ENCODE measurements at places on chromosomes 4 and X.

DNA sequence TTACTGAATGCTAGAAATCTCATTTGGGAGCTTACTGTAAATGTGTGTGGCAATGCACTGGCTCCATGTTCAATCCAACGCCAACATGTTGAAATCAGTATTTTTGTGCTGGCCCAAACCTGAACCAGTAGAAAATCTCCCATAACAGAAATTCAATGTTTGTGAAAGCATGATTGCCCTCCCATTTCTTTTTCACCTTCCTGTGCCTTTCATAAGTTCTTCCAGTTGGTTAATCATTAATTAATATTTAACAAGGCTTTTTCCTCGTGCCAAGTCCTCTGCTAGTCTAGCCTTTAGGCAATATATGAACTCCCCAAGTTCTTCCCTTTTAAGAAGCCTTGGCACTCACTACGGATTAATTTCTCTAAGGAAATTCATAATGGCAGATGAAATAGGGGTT lies 1.3 kb upstream of the PLS3 start:
- DNase-seq = no peak

DNA sequence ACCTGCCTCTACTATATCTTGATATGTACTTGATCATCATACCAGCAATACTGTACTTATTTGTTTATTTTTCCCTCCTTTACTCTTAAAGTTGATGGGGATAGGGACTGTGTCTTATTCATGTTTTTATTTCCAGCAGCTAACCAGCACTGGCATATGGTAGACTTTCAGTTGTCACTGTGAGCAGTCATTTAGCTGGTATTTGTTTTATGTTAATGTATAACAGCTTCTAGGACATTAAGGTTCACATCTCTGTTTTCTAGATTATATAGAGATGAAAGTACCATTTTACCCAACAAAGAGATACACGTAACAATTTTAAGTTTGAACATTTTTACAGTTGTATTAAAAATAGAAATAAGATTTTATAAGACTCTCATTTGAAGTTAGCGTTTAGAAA lies 17.9 kb downstream of the METTL14 start:
- DNase-seq = no peak

DNA sequence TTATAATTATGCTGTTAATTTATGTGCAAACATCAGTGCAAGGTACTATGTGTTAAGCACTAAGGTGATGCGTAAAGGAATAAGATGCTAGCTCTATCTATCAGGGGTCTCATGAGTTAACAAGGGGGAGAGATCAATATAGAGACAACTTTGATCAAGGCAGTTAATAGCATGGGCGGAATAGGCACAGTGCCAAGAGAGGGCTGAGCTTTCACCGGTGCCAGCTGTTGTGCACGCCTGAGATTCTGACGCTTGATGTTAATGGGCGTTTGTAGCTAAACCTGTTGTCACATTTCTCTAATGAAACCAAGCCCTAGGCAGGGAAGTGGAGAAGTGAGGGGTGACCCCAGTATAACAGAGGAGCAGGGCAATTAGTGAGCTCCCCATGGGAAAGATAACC lies 86.0 kb upstream of the NMU start:
- DNase-seq = no peak

DNA sequence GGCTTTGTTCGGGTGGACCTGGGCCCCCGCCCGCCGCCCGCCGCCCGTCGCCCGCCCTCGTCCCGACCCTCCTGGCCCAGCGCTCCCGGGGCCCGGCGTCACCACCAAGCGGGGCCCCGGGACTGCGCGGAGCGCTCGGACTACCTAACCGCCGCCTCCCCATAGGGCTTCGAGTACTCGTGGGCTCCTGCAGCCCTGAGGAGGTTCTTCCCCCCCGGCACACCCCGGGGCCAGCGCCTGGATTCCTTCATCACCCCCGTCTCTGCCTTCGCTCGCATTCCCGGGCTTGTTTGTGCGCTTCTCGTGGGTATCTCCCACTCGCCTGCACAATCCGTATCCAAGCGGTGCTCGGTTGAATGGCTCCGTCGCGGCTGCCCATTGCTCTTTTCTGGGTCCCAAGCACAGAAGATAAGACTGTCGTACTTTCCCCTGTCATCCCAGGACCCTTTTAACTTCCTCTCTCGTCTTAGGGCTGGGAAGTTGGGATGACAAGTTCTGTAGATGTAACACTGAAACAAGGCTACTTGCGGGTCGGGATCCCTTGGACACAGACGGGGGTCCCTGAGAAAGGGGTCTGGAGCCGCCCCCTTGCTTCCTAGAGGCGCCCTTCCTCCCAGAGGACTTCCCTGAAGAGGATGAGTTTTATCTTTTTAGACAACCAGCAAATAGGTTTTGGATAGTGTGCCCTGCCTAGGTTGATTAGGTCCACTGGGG lies 565 bp downstream of the MOB1B start:
- no peak for DNase-seq

DNA sequence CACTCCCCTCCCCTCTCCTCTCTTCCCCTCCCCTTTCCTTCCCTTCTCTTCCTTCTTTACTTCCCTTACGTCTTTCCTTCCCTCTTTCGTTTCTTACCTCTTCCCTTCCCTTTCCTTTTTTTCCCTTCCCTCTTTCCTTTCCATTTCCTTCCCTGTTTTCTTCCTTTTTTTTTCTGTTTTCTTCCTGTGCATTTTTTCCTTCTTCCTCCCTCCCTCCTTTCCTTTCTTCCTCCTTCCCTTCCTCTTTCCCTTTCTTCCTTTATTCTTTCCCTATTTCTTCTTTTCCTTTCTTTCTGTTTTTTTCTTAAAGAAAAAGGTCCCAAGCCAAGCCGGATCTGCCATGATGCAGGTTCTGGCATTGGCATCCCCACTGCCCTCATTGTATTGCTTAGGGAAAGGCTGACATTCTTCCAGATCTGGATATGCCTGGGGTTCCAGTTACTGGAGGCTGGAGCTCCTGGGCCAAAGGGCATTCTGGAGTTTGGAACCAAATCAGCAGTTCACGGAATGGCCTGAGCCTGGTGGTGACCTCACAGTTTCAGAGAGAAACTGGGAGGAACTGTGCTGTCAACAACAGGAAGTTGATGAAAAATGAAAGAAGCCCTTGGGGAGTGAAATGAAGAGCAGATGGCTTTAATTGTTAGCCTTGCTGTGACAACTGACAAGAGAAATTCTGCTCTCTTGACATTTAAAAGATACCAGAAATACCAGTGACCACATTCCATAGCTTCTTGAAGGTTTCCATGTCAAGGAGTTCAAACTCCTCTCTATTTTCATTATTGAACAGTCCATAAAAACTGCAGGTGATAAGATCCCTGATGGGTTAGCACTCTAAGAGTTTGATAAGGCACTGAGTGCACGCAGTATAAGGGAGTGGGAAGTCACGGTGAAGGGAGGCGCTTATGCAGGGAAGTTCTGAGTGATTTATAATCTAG lies 622.1 kb downstream of the SPRY1 start:
- DNase-seq = no peak

- no peak for DNase-seq
Measured at GRCh38 chr4:139889901-139890300, 224.3 kb downstream of the MGST2 start.

DNA sequence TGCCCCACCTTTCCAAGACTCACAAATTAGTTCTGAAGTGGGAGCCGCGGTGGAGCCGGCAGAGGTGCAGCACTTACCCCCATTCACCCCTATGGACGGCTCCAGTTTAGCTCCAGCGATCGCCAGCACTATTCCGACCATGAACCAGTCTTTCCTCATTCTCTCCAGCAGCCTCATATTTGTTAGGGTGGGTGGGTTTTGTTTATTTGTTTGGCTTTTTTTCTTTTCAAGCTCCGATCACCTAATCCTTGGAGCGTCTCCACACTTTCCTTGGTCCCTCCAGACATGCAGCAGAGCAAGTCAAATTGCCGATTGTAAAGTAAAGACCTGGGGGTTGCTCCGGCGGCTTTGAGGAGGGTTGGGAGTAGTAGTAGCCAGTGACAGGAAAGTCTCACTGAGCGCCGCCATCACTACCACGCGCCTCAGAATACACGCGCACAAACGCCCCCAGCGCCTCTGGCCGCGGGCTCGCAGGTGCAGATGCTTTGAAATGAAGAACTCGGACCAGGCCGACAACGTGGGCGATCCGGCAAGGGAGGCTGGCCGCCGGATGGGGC lies at the start of gene SLC10A7:
TSS of gene SLC10A7 (minus strand) at position 400 of the 557 bp plus-strand sequence. CDS start at position 177, 223 bp downstream.
- peak; percentile 62 for DNase-seq

- no peak for DNase-seq
Measured at GRCh38 chr4:159395693-159396092, 292.8 kb downstream of the RAPGEF2 start.

DNA sequence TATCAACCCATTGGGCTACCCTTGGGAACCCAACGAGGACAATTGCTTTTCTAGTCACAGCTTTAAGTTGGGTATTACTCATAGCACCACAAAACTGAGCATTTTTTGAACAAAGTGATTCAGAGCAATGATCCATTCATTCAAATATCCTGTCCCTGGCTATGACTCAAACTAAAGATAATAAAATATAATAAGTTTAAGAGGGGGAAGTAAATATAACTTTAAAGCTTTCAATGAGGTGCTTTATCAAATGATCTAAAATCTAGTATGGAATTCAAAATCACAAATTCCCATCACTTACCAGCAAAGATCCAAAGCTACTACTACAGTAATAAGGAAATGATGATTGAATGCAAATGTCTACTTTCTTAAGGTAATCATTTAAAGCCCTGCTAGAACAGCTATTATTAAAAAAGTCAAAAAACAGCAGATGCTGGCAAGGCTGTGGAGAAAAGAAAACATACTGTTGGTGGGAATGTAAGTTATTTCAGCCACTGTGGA lies 39.8 kb upstream of the S100G start:
- no peak for DNase-seq

DNA sequence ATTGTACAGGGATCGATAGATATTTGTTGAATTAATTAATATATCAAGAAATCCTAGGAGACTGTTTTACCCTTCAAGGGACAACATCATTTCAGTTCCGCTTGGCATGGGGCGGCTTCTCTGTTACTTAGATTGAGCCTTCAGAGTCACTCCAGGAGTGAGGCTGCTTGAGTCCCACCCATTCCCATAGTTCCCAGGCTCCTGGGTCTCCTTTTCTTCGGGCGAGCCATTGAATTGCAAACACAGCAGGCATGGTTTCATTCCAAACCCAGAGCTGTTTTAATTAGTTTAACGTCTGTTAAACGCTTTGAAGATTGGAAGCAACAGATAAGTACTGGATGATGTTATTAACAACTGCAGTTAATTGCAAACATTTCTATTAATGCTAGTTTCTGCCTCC lies 571 bp upstream of the EDA start:
- no peak for DNase-seq

- DNase-seq = no peak
Measured at GRCh38 chrX:46626566-46626965, 53.0 kb downstream of the CHST7 start.

DNA sequence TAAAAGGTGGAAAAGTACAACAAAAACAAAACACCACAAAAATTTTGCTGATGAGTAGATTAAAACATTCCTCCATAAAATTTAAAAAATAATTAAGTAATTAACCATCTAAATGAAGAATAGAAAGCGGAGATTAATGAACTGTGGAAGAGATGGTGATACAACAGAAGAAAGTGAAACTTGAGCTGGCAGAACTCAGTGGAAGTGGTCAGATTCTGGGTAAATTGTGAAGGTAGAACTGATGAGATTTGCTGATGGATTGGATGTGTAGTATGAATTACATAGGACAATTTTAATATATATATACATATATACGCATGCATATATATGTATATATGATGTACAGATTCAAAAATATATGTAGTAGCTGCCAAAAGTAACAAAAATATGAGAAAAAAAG lies 73.9 kb downstream of the AMOT start:
- no peak for DNase-seq

DNA sequence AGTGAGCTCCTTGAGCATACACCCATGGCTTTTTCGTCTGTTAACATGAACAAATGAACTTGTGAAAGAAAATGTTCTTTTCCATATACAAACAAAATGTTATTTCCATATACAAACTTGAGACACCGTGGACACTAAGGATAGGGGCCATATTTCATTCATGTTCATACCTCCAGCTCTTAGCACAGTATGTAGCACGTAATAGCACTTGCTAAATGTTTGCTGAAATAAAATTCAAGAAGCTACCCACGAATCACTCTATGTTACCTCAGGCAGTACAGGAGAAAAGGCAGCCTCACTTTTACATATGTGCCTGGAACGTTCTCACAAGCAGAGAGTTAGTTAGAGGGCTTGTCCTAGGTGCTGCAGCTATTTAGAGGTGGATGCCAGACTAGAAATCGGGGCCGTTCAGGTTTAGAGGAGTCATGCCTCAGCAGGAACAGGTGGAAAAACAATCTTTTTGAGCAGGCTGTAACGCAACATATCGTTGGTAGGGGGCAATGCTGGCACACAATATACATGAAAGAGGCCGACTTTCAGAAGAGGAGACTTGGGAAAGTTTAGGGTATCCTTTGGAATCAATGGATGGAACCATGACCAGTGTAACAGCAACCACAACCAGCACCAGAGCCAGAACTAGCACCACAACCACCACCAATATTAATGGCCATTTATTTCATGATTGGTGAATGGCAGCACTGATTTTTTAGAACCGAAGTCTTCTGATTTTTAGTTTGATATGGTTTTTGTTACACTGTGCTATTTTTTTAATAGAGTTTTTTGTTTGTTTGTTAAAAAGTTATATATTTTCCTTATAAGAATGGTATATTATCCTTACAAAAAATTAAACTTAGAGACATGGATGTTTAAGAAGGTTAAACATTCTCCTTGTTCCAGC lies 14.8 kb upstream of the PAQR3 start:
- DNase-seq = no peak

- no peak for DNase-seq
Measured at GRCh38 chr4:71189471-71189870, 149.3 kb upstream of the SLC4A4 start.

DNA sequence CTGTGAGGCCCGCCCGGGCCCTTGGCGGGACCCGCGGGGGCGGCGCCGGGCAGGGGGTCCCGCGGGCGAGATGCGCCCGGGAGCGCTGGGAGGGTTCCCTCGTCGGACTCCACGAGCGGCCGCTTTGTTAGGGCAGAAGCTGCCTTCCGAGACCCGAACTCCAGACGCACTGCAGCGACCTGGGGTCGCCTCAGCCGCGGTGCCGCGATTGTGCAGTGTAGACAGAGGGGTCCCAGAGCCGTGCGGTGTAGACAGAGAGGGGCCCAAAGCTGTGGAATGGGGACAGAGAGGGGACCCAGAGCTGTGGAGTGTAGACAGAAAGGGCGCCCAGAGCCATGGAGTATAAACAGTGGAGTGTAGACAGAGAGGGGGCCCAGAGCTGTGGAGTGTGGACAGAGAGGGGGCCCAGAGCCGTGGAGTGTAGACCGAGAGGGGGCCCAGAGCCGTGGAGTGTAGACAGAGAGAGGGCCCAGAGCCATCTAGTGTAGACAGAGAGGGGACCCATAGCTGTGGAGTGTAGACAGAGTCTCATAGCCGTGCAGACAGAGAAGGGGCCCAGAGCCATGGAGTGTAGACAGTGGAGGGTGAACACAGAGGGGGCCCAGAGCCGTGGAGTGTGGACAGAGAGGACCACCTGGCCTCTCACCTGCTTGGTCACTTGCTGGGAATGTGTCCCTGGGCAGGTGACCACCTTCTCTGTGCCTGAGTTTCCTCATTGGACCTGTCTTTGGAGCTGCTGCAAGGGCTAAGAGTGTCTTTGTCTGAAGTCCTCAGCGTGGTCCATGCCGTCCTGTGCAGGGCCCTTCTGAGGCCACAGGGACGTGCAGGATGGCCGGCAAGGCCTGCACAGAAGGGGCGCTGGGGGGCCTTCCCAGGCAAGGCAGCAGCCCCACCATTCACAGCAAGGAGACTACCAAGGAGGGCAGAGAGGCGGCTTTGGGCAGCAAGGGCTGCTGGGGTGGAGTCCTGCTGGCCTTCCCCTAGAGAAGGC lies 875 bp downstream of the RGS12 start:
- no peak for DNase-seq
